ENCODE measurements at places on chromosomes 5 and 9. TPM values are rescaled to one million over a fixed set of nuclear protein-coding genes. Genes with fewer than 3 reads are reported as not detected.

GRCh38 chr5:79227484-79228025 is 8.4 kb upstream of the JMY start:
- H3K27me3 ChIP-seq, result no peaks in the 10 kb centered on the region
- no peaks in the 10 kb centered on the region for H3K4me1 ChIP-seq
- DNase-seq, result no peak
- H3K4me3 ChIP-seq, result no peak overlapping the region

The STKLD1 gene
- 3.6 TPM for total RNA-seq

- no peak overlapping the region for H3K4me3 ChIP-seq
- H3K27me3 ChIP-seq, result no peaks in the 10 kb centered on the region
- no peaks in the 10 kb centered on the region for H3K36me3 ChIP-seq
- H3K27ac ChIP-seq, result no peak overlapping the region
- H3K4me1 ChIP-seq, result peaks cover 6% of the 10 kb centered on the region
Measured at GRCh38 chr9:105044518-105044917, 116.6 kb upstream of the ABCA1 start.

DNA sequence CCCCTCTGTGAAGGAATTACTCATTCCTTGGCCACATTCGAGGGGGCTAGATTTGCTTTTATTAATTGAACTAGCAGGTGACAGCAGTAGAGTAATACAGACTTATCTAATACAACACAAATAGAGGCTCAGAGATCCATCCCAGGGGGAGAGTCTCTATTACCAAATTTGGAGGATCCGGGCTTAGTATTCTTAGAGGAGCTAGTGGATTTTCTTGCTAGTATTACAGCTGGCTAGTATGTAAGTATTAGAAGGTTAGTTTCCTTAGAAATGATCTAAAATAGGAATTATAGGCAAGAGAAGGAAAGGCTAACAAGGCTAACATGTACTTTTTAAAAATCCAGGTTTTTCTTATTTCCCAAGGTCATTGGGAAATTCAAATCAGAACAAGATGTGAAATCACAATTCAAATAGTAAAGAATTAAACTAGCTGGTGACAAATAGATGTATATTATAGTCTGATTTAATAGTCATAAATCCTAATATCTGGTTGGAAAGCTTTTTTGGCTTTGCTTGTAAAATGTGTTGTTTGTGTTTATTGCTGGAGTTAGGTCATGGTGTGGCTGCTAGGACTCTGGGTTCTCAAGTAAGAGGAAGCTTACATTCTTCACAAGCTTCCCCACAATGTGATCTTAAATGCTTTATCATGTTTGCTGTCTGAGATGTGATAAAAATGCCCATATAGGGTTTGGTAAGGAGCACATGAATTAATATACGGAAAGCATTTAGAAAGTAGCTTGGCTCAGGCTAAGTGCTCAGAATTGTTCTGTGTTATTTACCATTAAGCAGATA is 160.4 kb upstream of the MPDZ start:
- no peak overlapping the region for H3K4me3 ChIP-seq
- H3K27me3 ChIP-seq, result peaks cover 4% of the 10 kb centered on the region
- no peaks in the 10 kb centered on the region for H3K36me3 ChIP-seq
- peaks cover 4% of the 10 kb centered on the region for H3K4me1 ChIP-seq
- no peak for DNase-seq

GRCh38 chr9:136614967-136615623 is 47.6 kb upstream of the EGFL7 start:
- H3K4me3 ChIP-seq, result no peak overlapping the region
- no peaks in the 10 kb centered on the region for H3K27me3 ChIP-seq
- DNase-seq, result no peak
- H3K36me3 ChIP-seq, result peaks cover 4% of the 10 kb centered on the region
- H3K27ac ChIP-seq, result no peak overlapping the region

The C9 gene
- total RNA-seq, result 0.10 TPM

The RAB14 gene
- 111 TPM for total RNA-seq

The KLHL3 gene
- total RNA-seq, result 10.6 TPM

- peaks cover 22% of the 10 kb centered on the region for H3K4me1 ChIP-seq
- H3K27me3 ChIP-seq, result no peaks in the 10 kb centered on the region
- peaks cover 25% of the 10 kb centered on the region for H3K36me3 ChIP-seq
- H3K27ac ChIP-seq, result no peak overlapping the region
Measured at GRCh38 chr9:115086461-115086860, 31.5 kb downstream of the TNC start.

The EIF4EBP3 gene
- 4.5 TPM for total RNA-seq

The PAEP gene
- not detected for total RNA-seq

DNA sequence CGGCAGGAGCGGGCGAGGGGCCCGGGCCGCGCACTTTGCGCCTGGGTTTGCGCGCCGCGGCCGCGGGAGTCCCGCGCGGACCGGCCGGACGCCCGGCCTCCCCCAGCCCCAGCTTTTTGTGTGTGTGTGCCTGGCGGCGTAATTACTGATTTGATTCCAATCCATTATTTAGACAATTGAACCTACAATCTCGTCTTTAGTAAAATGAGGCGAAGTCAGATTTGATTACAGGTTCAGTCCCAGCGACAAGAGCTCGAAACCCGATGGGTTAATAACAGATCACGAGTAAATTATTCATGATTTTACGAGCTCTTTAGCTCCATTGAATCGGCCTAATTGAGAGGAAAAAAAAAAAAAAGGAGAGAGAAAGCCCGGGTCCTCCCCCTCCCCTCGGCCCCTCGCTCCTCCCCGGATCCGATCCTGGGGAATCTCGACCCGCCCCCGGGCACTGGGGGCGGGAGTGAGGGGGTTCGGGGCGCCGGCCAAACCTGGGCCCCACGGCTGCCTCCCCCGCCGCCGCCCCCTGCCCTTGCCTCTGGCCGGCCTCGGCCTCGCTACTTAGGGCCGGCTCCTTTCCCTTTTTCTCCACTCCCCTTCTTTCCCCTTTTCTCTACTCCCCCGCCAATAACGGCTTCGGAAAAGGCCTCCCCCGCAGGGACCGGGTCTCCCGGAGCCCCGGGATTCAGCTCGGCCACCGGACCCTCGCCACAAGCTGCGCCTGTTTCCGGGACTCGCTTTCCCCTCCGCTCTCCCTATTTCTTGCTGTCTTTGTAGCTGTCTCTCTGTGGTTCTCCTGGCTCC is 6.6 kb downstream of the LHX2 start:
- H3K27me3 ChIP-seq, result peaks cover 99% of the 10 kb centered on the region
- no peak overlapping the region for H3K4me3 ChIP-seq
- peaks cover 41% of the 10 kb centered on the region for H3K4me1 ChIP-seq

The HARS2 gene
- total RNA-seq, result 24.7 TPM

DNA sequence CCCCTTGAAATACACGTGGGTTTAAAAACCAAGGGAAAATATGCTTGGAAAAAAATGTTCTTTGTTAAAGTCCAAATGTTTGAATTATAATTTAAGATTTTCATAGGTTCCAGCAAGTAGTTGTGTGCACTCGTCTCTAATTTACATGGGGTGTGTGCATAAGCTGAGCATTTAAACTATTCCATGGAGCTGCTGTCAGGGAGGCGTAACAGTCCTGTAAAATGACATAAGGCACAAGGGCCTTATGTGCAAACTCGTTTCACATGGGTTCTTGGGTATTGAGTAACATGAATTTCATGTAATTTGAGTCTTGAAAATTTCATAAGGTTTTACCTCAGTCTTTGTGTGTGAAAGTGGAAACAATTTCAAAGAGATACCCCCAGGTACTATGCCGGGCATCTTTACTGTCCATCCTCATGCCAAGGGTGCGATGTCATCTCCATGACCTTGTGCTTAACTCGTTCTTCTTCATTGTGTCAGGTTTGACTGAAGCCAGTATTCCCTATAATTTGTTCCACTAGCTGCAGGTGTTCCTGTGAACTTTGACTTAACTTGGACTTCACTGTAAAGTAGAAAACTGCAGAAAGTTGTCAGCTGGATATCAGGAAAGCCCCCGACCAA is 359.3 kb downstream of the SH3GL2 start:
- no peak for DNase-seq
- no peaks in the 10 kb centered on the region for H3K36me3 ChIP-seq
- no peaks in the 10 kb centered on the region for H3K4me1 ChIP-seq
- H3K27ac ChIP-seq, result no peak overlapping the region

DNA sequence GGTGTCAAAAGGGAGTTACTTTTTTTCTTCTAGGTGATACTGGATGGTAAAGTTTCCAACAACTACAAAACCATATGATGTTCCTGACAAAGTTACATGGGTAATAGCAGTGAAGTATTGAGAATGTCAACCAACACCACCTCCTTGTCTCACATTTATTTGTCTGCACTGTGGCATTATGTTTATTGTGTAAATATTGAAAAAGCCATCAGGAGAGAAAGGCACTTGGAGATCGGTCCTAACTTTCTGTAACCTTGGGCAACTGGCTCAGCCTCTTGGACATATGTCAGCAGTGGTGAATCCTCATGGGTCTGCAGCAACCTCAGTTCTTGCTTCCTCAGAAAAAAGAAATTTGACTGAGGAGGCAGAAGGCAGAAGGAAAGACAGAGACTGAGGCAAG is 50.0 kb upstream of the ICE1 start:
- no peaks in the 10 kb centered on the region for H3K27me3 ChIP-seq
- no peaks in the 10 kb centered on the region for H3K36me3 ChIP-seq
- no peak for DNase-seq
- H3K4me3 ChIP-seq, result no peak overlapping the region
- H3K4me1 ChIP-seq, result peaks cover 4% of the 10 kb centered on the region

- H3K4me3 ChIP-seq, result no peak overlapping the region
- no peaks in the 10 kb centered on the region for H3K4me1 ChIP-seq
- DNase-seq, result no peak
- no peaks in the 10 kb centered on the region for H3K27me3 ChIP-seq
- no peak overlapping the region for H3K27ac ChIP-seq
Measured at GRCh38 chr5:96572864-96573512, 89.2 kb upstream of the CAST start.

DNA sequence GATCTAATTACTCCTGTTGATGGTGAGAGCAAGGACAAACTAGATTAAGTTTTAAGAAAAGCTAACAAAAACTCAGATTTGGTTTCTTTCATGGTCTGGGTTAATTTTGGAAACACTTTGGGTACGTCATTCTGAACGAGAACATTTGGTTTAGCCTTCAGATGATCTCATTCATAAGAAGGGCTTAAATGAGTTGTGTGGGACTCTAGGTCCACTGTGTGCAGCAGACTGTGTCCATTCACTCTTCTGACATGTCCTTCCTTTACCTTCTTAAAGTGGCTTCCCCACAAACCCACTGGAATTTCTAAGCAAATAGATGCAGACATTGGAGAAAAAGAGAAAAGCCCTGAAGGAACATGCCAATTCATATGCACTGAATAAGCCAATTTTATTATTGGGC is 96.8 kb downstream of the FBXO4 start:
- no peak overlapping the region for H3K27ac ChIP-seq
- H3K27me3 ChIP-seq, result no peaks in the 10 kb centered on the region
- H3K4me3 ChIP-seq, result no peak overlapping the region

DNA sequence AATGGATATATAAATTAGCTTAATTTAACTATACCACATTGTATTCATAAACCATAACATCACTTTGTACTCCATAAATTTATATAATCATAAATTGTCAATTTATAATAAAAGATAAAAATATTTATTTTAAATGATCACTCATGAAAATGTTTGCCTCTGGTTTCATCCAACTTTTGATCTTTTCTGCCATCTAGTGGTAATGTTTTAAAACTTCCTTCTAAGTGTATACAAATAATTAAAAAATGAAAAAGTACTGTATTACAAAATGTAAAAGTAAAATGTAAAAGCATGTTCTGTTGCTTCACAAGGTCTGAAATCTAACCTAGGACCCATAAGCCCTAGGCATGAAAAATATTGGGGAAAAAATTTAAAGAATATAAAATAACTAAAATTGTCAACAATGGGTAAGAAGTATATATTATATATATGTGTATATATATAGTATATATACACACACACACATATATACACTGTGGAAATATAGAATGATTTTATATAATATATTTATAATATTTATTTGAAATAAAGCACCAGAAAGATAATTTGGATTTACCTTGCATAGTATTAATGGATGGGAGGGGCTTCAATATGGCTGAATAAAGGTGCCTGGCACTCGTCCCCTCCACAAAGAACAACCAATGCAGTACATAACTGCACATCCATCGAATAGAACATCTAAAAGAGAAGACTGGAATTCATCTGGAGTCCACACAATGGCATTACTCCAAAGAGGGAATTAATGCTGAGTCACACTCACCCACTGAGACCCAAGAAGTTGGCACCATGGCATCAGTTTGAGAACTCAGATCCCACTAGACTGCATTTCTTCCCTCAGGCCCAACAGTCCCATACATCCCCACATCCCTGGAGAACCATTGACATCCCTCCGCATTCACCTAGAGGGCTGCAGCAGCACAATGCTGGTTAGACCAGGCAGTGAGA is 32.5 kb downstream of the ANXA1 start:
- H3K36me3 ChIP-seq, result no peaks in the 10 kb centered on the region
- H3K4me1 ChIP-seq, result no peaks in the 10 kb centered on the region
- no peak overlapping the region for H3K27ac ChIP-seq
- no peaks in the 10 kb centered on the region for H3K27me3 ChIP-seq
- peak; percentile 31 for DNase-seq

The SPATA31A1 gene
- total RNA-seq, result not detected

GRCh38 chr5:169974121-169974770 is 6.0 kb downstream of the INSYN2B start:
- H3K4me3 ChIP-seq, result no peak overlapping the region
- H3K27me3 ChIP-seq, result no peaks in the 10 kb centered on the region
- no peak for DNase-seq
- H3K27ac ChIP-seq, result no peak overlapping the region

The CDC20B gene
- 0.30 TPM for total RNA-seq

DNA sequence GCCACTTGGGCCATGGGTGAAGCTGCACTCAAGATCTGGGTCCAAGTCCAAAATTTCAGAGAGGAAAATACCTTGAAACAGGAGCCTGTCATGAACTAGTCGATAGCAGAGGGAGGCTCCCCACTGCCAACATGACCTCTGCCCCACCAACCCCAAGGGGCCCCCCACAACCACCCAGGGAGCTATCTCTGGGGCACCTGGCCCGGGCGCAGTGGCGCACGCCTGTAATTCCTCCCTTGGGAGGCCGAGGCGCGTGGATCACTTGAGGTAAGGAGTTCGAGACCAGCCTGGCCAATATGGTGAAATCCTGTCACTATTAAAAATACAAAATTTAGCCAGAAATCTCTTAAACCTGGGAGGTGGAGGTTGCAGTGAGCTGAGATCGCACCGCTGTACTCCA is 20.1 kb upstream of the HMCN2 start:
- H3K4me3 ChIP-seq, result no peak overlapping the region
- no peak for DNase-seq
- no peak overlapping the region for H3K27ac ChIP-seq
- no peaks in the 10 kb centered on the region for H3K27me3 ChIP-seq
- no peaks in the 10 kb centered on the region for H3K36me3 ChIP-seq

The ATP10B gene
- 9.3 TPM for total RNA-seq

The ABO gene
- total RNA-seq, result 0.40 TPM

The COL5A1 gene
- 135 TPM for total RNA-seq

The MOB3B gene
- total RNA-seq, result 9.4 TPM

The ZNF367 gene
- 10.1 TPM for total RNA-seq
